Stimulated activated CD4-positive, alpha-beta T cell treated with anti-CD3 and anti-CD28 coated beads, Interleukin-2, amount 100 ng/mL, for 48 hours (primary cell): ENCODE measurements at places on chromosomes 12 and 14.
A peak's percentile ranks its signal among the peaks of the same experiment; 100 is the strongest.

DNA sequence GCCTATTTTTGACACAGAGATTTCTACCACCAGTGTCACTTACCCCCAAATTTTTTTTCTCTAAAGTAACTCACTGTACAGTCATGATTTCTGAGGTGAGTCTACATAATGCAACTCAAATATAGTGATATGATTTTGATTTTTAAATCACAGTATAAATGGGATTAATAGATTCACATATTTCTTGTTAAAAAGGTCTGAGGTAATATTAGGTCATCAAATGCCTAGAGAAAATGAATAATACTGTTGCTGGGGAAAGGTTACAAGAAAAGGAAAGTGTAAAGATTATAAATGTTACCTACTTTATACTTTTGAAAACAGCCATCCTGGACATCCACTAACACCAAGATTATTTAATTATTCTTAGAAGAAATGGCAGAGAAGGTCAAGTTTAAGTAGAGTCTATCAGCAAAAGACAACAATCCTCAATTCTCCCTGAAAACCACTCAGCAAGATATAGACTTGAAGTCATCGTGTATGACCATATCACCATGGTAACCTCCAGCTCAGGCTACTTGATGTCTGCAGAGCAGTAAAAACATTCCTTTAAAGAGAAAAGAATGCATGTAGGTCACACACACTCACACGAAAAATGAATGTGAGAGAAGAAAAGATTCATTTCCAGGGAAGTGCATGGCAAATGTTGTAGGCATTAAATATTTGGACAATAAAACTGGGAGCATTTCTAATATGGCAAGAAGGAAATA is 58.7 kb downstream of the CCDC59 start:
- no peak for DNase-seq

DNA sequence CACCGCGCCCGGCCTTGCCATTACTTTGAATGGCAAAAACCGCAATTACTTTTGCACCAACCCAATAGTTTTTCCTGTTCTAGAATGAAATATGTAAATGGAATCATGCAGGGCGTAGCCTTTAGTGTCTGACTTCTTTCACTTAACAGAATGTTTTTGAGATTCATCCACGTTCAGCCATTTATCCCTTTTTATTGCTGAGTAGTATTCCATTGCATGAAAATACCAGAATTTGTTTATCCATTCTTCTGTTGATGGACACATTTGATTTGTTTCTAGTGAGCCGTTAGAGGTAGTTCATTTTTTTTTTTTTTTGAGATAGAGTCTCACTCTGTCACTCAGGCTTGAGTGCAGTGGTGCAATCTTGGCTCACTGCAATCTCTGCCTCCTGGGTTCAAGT is 90.6 kb downstream of the SLC25A47 start:
- no peak for DNase-seq

- DNase-seq, result no peak
Observed at GRCh38 chr12:109818905-109819500, 14.2 kb downstream of the TRPV4 start.

DNA sequence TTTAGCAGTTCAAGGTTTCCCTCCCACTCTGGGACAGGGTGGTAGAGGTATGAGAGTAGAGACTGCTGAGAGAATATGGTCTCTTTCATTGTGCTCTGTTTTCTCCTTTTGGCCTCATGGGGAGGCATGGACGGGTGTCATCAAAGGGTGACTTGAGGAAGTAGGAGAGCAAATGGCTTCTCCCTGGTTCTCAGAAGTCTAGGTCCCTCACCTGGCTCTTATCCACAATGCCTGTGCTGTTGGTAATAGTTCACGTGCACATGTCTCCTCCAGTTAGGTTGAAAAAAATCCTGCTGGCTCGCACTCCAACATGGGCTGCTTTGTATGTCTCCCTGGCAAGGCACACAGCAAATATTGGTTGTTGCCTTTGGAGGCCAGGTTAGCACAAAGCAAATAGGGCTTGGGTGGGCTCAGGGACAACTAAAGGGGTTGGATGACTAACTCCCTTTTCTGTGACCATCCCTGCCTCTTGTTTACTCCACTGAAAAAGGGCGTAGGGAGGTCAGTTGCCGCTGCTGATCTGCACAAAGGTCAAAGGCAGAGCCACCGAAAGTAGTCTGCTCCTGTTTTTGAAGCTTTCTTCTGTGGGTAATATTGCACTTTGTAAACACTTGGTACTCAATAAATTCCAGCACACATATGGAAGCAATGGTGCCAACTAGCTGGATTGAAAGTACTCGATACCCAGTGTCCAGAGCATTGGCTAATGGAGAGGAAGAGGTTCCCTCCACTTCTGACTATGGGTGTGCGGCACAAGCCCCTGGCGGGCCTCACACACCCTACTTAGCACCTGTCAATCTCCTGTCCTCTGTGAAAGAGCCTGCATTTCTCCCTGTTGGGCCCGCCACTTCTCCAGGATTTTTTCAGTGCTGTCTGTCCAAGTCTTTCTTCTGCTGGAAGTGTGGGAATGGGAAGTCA is 121.8 kb downstream of the SLC38A6 start:
- DNase-seq, result no peak

DNA sequence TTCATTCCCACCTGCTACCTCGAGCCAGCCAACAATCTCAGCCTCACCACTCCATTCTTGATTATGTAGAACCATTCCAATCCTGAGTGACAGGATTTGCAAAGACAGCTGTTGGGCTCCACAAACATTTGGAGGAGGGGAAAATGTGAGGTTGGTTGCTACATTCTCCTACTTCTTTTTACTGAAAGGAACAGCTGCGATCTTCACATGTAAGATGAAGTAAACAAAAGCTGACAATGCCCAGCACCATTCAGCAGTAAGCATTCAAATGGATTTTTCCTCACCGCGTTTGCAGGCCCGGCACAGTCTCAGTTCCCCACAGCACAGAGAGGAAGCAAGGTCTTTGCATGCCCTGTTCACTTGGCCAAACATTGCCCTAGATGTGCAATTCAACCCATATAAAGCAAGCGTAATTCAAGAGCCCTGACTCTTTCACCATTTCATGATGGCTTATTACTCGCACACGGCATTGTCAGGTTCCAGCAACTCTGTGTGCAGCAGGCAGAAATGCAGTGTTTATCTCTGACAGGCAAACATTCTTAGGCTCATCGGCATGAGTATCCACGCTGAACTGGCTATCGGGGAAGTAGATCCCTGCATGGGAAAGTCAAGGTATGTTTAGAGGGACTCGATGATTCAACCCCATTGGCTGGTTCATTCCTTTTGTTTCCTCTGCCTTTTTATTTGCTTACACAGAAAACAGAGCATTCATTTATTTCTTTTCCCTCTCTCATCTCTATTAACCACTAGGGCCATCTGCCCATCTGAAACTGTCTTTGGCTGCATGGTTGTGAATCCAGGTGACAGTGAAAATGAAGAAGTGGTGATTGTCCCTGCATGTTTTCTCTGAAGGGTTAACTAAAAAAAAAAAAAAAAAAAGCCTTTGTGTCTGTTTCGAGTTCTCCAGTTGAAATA is 236.1 kb upstream of the PLEKHG7 start:
- DNase-seq, result no peak

DNA sequence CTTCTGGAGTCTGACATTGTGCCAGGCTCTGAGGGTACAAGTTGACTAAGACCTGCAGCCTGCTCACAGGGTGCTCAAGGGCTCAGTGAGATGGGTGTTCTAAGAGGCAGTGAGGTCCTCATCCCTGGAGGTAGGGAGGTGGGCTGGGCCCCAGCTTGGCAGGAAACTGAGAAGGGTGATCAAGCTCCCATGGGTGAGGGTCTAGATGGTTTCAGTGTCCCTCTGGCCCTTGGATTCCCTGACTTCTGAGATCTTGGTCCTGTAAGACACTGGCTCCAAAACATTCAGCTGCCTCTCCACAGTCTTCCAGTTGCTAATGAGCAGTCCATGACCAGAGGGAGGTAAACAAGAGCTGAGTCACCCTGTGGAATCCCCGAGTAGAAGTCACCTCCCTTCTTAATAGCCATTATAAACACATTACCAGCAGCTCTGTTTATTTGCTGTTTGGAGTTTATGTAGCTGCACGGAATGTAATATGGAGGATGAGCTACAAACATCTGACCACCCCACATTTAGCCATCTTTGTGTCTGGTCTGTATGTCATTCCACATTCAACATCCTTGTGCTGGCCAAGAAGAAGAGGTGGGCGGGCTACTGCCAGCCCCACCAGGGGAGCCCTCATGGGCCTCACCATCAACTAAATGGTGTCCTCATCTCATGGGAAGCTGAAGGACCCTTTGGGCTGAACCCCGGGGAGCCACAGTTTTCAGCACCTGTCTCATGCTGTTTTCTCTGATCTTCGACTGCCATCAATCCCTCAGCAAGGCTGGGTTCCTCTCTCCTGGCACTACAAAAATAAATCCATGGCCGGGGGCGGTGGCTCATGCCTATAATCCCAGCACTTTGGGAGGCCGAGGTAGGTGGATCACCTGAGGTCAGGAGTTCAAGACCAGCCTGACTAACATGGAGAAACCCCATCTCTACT is 37.2 kb upstream of the BDKRB2 start:
- DNase-seq, result no peak

- no peak for DNase-seq
Observed at GRCh38 chr14:76514213-76514998, 138.5 kb downstream of the ESRRB start.

GRCh38 chr14:99262977-99263448 is 9.0 kb downstream of the BCL11B start:
- DNase-seq, result no peak

DNA sequence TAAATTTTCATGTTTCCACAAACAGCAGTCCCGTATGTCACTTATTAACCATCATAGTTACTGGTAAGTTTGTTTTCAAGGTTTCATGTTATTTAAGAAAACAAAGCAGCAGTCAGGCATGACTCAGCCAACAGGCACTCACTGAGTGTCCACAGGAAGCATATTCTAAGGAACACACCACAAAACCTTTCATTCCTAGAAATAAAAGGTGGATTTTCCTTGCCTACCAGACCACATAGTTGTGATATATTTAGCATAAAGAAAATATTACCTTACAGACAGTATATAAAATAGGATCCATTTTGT is 143.3 kb upstream of the AVPR1A start:
- no peak for DNase-seq

DNA sequence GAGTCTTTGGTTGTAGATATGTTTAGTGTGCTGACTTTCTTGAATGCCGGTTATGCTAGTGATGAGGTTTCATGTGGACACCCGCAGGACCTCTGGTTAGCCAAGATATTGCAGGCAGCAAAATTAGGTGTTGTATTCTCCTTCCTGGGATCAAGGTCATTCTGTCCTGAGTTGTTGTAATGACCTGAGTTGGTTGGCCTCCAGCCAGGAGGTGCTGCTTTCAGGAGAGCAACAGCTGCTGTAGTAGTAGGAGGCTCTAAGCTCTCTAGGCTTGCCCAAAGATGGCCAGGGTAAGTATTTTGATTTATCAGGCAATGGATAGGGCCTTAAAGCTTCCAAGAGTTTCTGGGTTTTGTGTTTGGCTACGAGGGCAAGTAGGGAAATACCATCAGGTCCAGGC is 56.0 kb upstream of the BDKRB2 start:
- DNase-seq, result no peak

- DNase-seq, result no peak
Observed at GRCh38 chr12:57460468-57460784, 841 bp downstream of the GLI1 start.

DNA sequence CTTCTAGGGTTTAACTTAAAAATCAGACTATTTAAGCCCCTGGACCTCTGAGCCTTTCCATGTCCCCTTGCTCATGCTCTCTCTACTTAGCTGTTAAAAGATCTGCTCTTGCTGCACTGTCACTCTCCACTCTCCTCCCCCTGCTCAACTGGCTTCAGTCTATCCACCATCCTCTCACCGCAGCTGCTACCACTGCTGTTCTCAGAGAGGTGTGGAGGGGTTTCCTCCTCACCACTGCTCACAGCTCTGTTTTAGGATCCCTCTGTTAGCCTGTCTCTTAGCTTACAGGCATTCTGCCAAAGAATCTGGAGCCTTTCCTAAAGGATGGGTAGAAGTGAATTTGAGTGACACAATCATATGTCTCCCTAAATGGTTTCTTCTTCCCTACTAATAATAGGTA is 43.7 kb upstream of the ATP2B1 start:
- DNase-seq, result no peak

- no peak for DNase-seq
Observed at GRCh38 chr14:35969310-35969709, 143.2 kb downstream of the BRMS1L start.

GRCh38 chr12:50746431-50746830 is 17.5 kb upstream of the ATF1 start:
- no peak for DNase-seq

DNA sequence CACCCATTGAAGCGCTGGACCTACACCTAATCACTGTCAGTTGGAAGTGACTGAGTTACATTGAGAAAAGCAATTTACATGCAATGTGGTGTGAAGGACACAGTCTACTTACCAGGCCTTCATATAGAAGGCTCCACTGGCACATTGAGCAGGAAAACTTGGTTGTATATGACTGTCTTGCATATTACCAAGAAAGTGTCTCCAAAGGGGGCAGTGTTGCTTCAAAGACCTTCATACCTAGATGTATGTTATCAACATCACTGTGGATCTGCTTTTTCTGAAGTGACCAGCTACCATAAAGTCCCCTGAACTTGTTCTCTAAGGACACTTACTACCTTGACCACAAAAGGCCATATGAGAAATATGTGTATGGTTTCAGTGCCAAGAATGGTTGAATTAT is 64.1 kb downstream of the NELL2 start:
- DNase-seq, result peak; percentile 17

DNA sequence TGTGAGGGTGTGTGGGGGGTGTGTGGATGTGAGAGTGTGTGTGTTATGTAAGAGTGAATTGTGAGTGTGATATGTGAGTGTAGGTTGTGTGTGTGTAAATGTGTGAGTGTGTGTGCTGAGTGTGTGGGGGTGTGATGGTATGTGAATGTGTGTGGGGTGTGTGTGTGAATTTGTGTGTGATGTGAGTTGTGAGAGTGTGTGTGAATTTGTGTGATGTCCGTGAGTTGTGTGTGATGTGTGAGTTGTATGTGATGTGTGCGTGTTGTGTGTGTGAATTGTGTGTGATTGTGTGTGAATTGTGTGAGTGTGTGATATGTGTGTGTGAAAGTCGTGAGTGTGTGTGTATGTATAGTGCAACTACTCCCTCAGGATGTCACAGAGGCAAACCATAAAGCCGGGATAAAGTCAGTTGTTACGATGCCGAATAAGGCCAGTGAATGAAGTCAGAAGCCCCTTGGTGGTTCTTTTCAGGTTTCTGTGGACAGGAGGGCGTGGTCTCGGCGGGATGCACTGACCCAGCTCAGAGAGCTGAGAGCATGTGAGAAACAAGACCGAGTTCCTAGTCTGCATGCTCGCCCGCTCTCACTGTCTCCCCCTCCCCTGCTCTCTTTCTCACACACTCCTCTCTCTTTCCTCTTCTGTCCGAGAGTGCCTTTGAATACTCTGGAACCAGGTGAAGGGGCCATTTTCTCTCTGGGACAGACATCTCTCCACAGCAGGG is 71.8 kb upstream of the MAX start:
- DNase-seq, result no peak

GRCh38 chr12:53950789-53951576 is 3.7 kb upstream of the HOXC12 start:
- no peak for DNase-seq

- no peak for DNase-seq
Observed at GRCh38 chr12:25906651-25907340, 51.7 kb upstream of the RASSF8 start.

GRCh38 chr12:130875193-130875592 is 3.3 kb downstream of the RAN start:
- no peak for DNase-seq
